Breast epithelium (tissue), 4 donors: ENCODE measurements at places on chromosomes 7 and 10.
A peak's percentile ranks its signal among the peaks of the same experiment; 100 is the strongest.

- DNase-seq = no peak
These were observed 516.9 kb downstream of the REEP3 start for GRCh38 chr10:64038107-64038506.

GRCh38 chr10:112985690-112986543 is 35.9 kb downstream of the TCF7L2 start:
- no peak for DNase-seq

- DNase-seq = no peak
These were observed 35.0 kb upstream of the GIMAP8 start for GRCh38 chr7:150415161-150416153.

- no peak for DNase-seq
These were observed 76.4 kb upstream of the MAGI2 start for GRCh38 chr7:79529881-79530235.

DNA sequence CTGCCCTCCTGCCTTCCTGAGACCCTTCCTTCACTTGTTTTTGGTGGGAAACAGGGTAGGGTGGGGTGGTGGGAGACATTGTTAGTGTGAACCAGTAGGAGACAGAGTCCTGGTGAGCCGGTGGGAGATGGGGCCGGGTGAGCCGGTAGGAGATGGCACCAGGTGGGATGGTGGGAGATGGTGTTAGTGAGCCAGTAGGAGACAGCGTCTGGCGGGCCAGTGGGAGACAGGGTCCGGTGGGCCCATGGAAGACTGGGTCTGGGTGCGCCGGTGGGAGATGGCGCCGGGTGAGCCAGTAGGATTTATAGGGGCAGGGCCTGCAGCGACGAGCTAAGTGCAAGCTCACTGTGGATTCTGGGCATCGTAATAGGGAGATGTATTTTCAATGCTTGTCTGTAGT is 116.8 kb downstream of the TRRAP start:
- DNase-seq = no peak

GRCh38 chr7:45684910-45685618 is 110.9 kb downstream of the ADCY1 start:
- DNase-seq = peak; percentile 28

DNA sequence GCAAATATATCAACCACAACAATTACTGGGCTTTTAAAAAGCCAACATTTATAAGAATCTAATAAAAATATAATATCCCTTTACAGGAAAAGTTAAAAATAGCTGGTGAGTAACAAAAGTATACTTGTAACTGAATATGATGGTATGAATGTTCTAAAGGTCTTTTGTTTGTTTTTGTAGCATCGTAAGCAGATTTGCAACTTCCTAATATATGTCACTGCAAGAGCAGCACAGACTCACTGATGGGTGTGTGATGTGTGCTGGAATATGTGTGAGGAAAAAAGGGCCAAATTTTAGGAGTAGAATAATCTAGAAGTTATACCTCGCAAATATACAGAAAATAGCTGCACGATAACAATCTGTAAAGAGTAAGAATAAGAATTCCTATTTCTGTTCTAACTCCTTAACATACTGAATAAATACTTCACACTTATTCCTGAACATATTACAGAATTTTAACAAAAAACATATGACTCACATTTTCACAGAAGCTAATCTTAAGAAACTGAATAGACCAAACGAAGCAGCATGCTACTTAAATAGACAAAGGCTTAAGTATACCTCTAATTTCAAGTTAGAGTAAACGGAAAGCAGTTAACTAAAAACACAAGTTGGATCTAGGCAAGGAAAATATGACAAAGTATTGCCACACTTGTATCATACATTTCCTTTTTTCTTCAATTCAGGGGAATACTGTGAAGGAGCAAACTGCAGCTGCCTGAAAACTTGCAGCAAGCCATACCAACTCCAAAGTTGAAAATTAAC is 9.6 kb downstream of the ETV1 start:
- DNase-seq = no peak

GRCh38 chr7:24931844-24932243 is 48.1 kb downstream of the OSBPL3 start:
- no peak for DNase-seq

DNA sequence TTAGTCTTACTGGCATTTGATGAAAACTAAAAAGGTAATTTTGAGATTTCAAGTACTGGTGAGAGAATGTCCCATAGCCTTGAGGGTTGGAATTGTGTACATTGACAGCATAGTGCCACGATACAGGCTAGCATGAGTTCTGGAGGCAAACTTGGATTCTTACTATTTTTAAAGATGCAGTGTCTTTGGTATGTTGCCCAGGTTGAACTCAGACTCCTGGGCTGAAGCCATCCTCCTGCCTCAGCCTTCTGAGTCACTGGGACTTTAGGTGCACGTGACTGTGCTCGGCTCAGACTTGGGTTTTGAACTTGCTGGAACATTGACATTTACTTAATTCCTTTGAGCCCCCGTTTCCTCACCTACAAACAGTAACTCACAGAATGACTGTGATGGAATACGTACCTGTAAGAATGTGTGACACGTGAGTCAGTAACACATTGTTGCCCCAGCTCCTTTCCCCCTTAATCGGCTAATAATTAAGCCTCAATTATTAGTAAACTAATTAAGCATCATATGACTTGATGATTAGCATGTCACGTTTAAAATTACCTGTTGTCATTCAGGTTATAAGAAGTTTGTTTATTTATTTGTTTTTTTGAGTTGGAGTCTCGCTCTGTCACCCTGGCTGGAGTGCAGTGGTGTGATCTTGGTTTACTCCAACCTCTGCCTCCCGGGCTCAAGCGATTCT is 10.6 kb downstream of the DNAJB6 start:
- no peak for DNase-seq

GRCh38 chr7:155919391-155920067 is 107.3 kb upstream of the SHH start:
- no peak for DNase-seq
